ENCODE measurements at places on chromosomes 12 and 14.

GRCh38 chr12:8226355-8226754 lies 1.1 kb downstream of the FAM90A1 start:
- no peak for DNase-seq

DNA sequence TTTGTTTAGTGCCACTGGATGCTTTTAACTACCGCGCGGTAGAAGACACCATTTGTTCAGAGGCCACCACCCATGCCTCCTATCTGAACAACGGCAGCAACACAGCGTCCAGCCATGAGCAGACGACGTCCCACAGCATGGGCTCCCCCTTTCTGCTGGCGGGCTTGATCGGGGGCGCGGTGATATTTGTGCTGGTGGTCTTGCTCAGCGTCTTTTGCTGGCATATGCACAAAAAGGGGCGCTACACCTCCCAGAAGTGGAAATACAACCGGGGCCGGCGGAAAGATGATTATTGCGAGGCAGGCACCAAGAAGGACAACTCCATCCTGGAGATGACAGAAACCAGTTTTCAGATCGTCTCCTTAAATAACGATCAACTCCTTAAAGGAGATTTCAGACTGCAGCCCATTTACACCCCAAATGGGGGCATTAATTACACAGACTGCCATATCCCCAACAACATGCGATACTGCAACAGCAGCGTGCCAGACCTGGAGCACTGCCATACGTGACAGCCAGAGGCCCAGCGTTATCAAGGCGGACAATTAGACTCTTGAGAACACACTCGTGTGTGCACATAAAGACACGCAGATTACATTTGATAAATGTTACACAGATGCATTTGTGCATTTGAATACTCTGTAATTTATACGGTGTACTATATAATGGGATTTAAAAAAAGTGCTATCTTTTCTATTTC lies 93.2 kb downstream of the FLRT2 start:
- no peak for DNase-seq

GRCh38 chr12:11685316-11685715 lies 35.8 kb downstream of the ETV6 start:
- no peak for DNase-seq

GRCh38 chr14:105917933-105918436 lies 391.6 kb downstream of the TMEM121 start:
- DNase-seq = no peak

- no peak for DNase-seq
Observed at GRCh38 chr14:101336183-101336582, 225.1 kb upstream of the DIO3 start.

DNA sequence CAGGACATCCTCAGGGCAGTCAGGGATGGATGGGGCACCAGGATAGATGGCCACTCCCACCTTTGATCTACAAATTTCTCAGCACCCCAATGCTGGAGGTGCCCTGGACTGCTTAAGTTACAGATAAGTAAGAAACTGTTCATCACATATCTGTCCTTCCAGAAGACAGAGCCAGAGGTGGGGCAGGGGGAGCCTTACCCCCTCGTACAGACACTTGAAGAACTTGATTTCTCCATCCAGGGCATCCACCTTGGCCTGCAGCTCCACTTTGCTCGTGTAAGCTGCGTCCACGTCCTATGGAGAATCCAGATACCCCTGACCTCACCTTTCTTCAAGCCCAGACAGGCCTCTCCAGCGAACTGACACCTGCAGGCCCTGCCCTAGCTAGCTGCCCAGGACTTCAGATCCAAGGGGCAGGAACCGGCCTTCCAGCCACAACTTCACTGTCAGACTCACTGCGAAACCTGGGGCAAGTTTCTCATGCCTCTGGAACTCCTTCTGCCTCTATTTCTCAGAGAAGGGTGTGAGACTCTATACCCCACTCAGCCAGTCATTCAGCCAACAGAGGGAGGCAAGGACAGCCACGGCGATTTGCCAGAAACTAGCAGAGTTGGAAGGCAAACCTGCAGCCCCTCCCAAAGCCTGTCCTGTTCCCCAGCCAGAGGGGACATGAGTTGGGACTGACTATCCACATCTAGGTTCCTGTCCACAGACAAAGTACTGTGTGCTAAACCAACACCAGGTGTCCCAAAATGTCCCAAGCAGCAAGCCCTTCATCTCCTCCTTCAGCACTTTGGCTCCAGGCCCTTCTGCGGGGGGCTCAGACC lies 3.8 kb downstream of the KRT73 start:
- DNase-seq = no peak

DNA sequence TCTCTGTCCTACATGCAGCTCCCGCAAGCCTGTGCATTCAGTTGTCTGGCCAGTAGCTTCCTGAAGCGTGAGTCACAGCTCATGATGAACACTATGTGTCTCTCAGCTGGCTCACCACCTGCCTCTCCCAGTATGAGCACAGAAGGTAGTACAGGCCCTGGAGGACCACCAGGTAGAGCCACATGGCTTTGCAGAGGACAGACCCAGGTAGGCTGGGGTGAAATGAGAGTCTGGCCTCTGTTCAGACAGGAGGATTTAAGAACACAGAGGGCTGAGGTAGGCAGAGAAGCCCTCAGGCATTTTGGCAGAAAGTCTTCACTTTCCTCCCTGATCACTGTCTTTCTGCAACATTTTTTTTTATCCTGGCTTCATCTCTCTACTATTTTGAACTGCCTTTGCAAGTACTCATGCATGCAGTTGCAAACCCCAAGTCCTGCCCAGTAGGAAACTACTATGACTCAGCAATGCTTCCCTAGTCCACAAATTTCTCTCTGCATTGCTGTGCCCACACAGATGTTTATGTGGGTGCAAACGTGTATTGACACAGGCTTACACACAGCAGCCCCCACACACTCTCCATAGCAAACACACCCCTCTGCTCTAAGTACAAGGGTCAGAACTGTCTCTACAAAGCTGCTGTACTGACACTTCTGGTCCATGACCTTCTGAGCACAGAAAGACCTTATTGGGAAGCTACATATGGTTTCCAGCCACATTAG lies 7.2 kb upstream of the SDR9C7 start:
- no peak for DNase-seq

DNA sequence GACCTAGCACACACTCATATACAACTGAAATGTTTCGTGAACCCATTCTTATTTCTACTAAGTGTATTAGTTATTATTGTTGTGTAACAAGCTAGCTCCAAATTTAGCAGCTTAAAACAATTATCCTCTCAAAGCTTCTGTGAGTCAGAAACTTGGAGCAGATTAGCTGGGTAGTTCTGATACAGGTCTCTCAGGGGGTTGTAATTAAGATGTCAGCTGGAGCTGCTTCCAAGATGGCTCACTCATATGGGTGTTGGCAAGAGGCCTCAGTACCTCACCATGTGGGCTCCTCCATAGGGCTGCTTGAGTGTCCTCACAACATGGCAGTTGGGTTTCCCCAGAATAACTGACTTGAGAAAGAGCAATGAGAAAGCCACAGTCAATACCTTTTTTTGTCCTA lies 9.8 kb downstream of the GPR135 start:
- no peak for DNase-seq

DNA sequence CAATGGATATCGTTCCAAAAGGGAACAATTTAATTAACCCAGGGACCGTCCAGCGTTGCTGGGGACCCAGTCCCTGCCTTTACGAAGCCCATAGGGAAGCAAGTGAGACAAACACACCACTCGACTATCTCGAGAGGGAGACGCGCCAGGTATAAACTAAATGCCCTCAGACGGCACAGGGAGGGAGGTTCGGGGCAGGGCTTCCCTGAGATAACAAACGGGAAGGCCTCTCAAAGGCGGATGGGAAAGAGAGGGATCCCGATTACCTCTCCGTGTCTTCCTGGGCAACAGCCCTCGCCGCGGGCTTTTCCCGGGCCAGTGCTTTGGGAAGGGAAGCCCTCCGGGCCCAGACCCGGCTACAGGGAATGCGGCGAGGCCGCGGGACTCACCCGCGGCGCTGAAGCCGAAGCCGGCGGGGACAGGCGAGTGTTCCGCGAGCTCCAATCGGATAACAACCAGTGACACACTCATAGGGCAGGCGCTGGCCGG lies 390 bp downstream of the BRAP start:
- no peak for DNase-seq

GRCh38 chr14:81980601-81981306 lies 447.1 kb upstream of the SEL1L start:
- DNase-seq = no peak

DNA sequence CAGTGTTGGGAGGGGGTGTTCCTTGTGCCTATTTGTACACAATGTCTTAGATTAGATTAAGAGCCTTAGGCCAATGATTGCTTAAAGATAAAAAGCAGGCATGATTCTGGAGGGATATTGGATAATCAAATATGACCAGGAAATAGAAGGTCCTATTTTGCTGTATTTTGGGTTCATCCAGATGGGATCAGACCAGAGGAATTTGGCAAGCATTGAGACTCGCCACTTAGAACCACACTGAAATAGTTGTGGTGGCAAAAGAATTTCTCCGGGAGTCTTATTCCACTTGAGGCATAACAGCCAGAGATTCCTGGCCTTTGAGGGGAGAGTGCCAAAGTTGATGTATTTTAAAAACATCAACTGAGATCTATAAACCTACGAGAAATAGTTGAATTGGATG lies 327.2 kb downstream of the RAD51B start:
- DNase-seq = no peak

GRCh38 chr12:117018276-117018675 lies 80.9 kb downstream of the TESC start:
- DNase-seq = no peak

DNA sequence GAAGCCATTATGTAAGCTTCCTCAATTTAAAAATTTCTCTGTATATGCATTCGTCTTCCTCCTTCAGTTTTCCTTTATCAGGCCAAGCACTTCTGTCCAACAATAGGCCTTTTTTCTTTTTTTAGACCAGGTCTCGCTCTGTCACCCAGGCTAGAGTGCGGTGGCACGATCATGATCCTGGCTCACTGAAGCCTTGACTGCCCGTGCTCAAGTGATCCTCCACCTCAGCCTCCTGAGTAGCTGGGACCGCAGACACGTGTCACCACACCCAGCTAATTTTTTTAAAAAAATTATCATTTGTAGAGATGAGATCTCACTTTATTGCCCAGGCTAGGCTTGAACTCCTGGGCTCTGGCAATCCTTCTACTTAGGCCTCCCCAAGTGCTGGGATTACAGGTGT lies 25.8 kb downstream of the TAOK3 start:
- DNase-seq = no peak

GRCh38 chr12:3332188-3332587 lies 158.8 kb upstream of the PRMT8 start:
- no peak for DNase-seq

DNA sequence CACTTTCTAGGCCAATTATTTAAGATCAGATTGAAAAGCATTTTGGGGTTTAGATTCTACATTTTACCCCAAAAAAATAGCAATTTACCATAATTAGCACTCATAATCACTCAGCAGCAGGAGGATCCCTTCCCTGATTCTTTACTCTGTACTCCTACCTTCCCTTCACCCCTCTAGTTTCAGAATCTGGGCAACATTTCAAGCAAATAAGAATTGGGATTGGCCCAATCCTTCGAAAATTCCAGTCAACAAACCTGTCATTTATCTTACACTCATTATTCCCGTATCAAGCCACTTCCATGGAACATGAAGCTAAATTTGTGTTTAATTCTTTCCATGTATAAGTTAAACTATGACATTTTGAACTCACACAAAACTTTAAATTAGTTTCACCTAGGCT lies 349.1 kb upstream of the USP15 start:
- no peak for DNase-seq

DNA sequence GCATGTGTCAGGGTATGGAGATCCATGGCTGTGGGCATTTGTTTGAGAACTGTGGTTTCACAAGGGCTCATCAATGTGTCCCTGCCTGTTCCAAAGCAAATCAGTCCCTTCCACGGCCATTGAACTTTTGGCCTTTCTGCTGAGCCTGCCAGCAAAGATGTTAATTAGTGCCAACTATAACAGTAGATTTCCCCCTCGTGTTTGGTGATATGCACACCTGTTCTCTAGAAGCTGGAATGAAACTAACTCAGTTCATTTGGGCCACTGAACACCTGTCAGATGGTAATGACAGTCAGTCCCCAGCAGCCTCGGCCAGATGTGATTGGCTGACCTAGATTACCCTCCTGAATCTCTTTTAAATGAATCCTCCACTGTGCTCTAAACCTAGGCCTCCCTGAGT lies 43.2 kb downstream of the IRAK3 start:
- no peak for DNase-seq

DNA sequence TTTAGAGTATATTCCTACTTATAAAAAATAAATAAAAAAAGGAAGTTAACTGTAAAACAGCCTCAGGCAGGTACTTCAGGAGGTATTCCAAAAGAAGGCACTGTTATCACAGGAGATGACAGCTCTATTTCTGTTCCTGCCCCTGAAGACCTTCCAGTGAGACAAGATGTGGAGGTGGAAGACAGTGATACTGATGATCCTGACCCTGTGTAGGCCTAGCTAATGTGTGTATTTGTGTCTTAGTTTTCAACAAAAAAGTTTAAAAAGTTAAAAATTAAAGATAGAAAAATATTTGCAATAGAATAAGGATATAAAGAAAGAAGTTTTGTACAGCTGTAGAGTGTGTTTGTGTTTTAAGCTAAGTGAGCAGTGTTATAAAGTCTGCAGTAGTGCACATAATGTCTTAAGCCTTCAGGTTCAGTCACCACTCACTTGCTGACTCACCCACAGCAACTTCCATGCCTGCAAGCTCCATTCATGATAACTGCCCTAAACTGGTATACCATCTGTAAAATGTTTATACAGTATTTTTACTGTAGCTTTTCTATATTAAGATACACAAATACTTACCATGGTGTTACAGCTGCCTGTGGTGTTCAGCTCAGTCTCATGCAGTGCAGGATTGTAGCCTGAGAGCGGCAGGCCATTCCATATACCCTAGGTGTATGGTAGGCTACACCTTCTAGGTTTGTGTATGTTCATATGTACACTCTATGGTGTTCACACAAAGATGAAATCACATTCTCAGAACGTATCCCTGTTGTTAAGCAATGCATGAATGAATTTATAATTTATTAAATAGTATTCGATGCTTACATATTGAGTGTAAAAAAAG lies 121.1 kb downstream of the ANO6 start:
- DNase-seq = no peak

DNA sequence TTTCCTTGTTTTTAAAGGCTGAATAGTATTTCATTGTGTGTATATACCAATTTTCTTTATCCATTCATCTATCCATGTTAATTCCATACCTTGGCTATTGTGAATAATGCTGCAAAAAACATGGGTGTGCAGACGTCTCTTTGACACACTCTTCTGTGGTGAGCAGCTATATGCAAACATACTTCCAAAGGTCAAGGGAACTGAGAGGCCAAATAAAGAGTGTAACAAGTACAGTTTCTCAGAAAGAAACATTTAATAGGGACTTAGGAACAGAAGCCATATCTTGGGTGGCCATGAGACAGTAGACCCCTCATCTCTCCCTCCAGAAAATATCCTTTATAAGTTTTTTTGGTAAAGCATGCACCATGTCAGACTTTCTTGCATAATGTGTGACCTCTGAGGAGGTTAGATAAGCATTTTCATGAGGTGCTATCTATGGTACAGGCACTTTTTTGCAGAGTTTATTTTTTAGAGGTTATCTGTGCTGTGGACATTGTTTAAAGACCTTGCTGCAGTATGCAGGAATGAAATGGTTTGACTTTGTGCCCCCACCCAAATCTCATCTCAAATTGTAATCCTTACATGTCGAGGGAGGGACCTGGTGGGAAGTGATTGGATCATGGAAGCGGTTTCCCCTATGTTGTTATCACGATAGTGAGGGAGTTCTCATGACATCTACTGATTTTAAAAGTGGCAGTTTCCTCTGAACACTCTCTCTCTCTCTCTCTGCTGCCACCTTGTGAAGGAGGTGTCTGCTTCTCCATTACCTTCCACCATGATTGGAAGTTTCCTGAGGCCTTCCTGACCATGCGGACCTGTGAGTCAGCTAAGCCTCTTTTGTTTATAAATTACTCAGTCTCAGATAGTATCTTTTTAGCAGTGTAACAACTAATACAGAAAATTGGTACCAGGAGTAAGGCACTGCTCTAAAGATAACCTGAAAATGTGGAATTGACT lies 1202.3 kb downstream of the GALC start:
- DNase-seq = no peak
